NCI-H1048 (cell line): ENCODE measurements at places on chromosomes 1 and 21.

DNA sequence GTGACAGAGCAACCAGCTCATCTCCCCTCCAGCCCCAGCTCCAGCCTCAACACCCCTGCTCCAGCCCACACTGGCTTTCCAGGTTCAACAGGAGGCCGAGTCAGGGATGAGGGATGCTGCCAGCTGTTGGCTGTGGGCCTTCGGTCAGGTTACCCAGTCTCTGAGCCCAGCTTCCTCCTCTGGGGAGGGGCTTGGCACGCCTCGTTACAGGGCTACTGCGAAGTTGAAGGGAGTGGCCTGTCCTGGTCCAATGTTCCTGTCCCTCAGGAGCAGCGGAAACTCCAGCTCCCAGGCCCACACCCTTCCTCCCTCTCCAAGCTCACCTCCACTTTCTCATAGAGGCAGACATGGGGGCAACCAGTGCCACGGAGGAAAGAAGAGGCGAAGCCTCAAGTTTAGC lies 15.1 kb upstream of the TAS1R2 start:
- DNase-seq = no peak

DNA sequence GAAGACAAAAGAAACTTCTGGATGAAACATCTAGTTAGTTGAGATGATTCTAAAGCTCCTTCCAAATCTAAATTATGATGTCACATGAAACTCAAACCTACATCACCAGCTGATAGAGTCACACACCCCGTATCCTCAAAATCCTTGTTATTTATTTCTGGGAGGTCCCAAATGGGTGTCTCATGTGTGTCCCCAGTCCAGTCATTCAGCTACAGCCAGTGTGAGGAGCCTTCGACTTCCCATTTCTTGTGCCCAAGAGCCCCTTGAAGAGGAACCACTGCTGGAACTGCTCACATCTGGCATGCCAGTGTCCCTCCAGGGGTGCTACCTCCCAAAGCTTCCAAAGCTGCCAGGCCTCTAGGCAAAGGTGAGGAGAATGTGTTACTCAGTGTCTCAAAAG lies 32.5 kb upstream of the KCNA3 start:
- no peak for DNase-seq

- DNase-seq = no peak
These were observed 32.9 kb downstream of the SCYL3 start for GRCh38 chr1:169860750-169861149.

DNA sequence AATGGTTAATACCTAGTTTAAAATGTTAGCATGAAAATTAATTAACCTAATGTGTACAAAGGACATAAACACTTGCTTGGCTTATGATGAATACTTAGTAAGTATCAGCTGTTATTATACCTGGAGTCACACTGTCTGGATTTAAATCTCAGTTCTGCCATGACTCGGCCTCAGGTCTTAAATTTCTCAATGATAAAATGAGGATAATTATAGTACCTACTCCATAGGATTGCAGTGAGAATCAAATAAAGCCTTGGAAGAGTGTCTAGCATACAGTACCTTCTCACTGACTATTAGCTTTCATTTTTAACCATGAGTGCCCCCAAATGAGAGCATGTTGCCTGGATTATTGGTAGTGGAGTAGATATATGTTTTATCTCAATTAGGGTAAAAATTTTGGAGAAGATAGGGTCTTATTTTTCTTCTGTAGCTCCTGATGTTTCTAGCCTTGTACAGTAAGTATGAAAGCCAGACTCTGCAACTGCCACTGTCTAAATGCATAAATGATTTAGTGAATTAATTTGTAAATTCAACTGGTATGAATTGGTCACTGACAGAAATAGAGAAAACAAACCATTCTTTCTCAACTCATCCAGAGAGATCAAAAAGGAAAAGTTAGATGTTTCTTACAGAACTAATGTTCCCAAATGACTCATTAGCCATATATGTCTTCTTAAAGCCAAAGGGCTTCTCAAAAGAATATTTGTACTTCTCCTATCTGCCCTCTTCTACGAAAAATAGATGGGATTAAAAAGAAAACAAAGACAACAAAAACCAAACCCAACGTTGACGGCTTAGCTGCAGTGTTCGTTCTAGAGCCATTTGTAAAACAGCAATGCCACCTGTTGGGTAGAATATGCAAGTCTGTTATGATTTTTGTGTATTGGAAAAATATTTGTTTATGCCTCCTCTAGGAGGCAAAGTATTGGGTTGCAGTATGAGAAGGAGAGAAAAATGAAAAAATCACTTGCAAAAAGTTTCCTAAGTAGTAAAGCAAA lies 53.8 kb upstream of the MROH9 start:
- no peak for DNase-seq

DNA sequence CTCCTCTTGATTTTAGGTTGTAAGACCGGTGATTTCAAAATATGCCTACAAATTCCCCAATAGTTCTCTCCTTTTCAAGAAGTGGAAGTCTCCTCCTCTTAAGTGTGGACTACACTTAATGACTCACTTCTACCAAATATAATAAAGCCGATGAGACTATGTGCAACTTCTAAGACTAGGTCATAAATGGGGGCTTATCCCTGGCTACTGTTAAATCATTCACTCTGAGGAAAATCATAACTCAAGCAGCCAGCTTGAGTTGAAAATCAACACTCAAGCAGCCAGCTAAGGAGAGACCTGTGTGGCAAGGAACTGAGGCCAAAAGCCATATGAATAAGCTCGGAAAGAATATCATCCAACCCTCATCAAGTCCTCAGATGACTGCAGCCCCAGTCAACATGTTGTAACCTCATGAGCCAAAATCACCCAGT lies 49.6 kb upstream of the PSMG1 start:
- DNase-seq = no peak

GRCh38 chr1:153912349-153912748 lies 10.4 kb downstream of the GATAD2B start:
- DNase-seq = no peak

DNA sequence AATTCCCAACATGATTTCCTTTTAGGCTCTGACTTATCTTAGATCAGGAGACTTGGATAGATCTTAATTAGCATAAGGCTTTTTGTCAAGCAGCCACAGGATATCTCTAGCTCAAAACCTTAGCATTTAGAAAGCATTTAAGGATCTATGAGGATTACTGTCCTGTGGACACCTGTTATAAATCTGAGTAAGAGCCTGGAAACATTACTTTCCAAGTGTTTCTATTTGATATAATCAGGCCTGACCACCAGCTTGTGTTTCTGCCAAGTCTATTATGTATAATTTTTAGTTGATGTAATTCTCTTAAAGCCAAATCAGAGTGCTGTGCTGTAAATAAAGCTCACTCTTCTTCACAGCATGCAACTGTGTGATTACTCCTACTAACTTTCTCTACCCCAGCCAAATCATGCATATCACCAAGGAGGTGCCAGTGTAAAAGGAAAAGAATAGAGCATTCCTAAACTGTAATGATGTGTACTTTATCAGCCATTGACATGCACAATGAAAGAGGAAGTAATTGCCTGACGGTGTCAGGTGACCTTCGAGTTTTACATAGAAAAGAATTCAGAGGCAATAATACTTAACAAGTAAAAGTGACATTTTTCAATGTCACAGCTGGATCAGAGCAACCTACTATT lies 309.9 kb upstream of the PRMT6 start:
- DNase-seq = peak; percentile 44
